ENCODE measurements at places on chromosomes 11 and 22.

DNA sequence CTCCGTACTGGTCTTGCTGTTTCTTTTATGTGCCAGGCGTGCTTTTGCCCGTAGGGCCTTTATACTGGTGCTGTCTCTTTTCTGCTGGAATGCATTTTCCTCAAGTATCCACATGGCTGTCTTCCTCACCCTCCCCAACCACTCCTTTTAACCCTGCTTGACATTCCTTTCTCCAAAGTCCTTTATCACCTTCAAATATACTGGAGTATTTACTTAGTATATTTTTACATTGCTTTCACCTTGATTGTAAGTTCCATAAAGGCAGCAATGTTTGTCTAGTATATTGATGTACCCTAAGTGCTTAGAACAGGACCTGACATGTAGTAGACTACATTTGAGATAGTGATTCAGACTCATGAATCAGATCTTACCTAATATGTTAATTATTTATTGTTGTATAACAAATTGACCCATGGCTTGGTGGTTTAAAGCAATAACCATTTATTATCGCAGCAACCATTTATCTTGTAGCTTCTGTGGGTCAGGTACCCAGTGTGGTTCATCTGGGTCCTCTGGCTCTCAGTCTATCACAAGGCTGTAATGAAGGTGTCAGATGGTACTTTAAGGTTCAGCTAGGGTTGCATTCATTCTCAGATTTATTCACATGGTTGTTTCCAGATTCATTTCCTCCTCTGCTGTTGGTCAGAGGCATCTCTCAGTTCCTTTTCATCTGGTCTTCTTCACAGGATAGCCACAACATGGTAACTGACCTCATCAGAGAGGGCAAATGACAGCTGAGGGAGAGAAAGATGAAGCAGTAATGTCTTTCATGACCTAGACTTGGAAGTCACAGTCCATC, 34.2 kb downstream of the DDX10 start:
- no peak for DNase-seq

GRCh38 chr11:121376130-121376529, 76.0 kb upstream of the SORL1 start:
- no peak for DNase-seq

- DNase-seq = no peak
Measured at GRCh38 chr22:42680648-42681047, 31.5 kb upstream of the CYB5R3 start.

GRCh38 chr22:47375621-47376321, 613.3 kb downstream of the TBC1D22A start:
- DNase-seq = no peak

Measured in thoracic aorta (tissue), 2 donors.